Posterior cingulate gyrus (tissue), 11 donors: ENCODE measurements at places on chromosomes 6 and 20.

GRCh38 chr6:146582857-146583256 lies 15.9 kb upstream of the ADGB start:
- no peak for DNase-seq

- DNase-seq, result no peak
These were observed 1.6 kb upstream of the SLC32A1 start for GRCh38 chr20:38722683-38723016.

GRCh38 chr20:56801971-56802755 lies 173.1 kb downstream of the TFAP2C start:
- no peak for DNase-seq

- no peak for DNase-seq
These were observed 47.3 kb upstream of the IL20RA start for GRCh38 chr6:137092018-137092417.

DNA sequence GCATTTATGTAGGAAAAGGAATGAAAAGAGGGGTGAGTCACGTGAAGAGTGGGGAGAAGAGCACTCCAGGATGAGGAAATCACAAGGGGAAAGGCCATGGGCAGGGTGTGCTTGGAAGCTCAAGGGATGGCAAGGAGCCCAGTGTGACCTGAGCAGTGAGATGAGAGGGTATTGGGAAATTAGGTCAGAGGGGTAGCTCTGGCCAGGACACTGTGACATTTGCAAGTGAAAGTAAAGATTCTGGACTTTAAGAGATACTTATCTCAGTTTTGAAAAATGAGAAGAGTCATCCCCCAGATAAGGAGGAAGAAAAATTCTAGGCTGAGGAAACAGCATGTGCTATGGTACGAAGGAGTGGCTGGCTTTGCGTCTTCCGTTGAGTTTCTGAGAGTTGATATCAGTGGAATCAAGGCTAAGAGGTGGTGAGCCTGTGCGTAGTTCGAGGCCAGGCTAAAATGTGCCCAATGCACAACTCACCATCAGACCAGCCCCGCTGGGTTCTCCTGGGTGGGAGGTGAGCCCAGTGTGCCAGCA lies 79.9 kb downstream of the GCLC start:
- DNase-seq, result no peak

DNA sequence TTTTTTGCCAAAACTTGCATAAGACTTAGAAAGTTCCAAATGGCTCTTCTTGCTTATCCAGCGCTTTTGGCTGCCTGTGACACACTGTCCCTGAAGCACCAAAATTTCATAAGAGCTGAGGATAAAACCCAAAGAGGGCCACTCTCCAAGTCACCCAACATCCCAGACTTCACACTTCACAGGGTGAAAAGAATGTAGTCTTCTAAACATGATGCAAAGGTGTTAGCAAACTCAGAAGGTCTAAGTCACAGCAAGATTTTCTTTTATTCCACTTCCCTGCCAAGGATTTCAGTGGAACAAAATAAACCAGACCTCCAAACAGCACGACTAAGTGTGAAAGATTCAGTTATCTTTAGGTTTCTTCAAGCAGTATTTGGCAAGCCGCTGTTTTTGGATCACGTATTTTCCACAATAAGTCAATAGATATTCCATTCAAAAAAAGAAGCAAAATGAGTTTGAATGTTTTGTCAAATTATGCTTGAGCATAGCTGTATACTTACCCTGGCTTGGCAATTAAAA lies 44.6 kb upstream of the CD93 start:
- DNase-seq, result no peak

DNA sequence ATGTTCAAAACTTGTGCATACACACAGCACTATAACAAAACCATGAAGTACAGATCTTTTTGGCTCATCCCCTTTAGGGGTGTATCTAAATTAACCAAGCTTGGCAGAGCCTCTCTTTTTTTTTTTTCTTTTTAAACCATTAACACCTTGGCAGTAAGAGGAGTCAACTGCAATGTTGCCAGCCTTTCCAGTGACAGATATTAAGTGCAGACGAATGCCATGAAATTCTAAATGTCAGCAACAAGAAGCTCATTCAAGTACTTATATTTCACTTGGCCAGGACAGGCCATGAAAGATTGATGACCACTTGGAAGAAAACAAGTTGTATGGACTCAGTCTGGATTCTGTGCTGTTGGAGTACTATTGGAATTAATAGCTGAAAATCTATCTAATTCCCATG lies 49.8 kb downstream of the SLC17A5 start:
- DNase-seq, result no peak

DNA sequence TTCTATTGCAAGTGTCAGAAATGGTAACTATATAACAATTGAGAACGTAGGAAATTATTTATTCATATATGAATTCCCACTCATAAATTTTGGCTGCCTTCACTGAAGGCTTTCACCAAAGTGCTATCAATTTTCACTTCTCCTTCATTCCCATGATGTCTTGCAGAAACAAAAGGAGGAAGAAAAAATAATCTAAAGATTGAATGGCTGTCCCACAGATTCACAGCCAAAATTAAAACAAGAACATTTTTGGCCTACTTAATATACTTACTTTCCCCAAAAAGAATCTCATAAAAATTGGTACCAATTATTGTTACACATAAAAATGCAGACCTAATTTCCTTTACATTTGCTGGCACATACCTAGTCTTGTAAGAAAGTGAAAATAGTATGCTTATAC lies 616.1 kb downstream of the CD109 start:
- DNase-seq, result no peak
